Activated CD8-positive, alpha-beta memory T cell treated with anti-CD3 and anti-CD28 coated beads for 1 hour (primary cell): ENCODE measurements at places on chromosomes 12 and 14.

DNA sequence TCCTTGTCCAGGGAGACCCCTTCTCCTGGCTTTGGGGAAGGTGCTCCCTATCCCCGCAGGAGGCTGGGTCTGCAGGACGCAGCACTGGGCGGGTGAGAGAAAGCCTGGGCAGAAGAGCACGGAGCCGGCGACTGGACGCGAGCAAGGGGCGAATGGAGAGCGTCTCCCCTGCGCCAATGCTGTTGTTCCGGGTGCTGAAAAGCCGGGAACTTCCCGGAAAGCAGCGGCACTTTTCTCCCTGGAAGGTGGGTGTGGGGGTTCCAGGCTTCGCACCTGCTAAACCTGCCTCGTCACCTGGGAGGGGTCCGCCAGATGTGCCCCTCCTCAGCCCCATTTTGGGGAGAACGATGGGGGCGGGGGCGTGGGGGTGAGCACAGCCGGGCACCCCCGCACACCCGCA is 417.1 kb upstream of the TMTC1 start:
- DNase-seq, result no peak

GRCh38 chr12:41576925-41577324 is 388.8 kb downstream of the PDZRN4 start:
- no peak for DNase-seq

GRCh38 chr12:56150563-56150962 is 1.8 kb upstream of the MYL6B start:
- no peak for DNase-seq

GRCh38 chr12:108768591-108769500 is 37.5 kb upstream of the CORO1C start:
- DNase-seq, result no peak

- no peak for DNase-seq
These were observed 397.8 kb downstream of the FUT8 start for GRCh38 chr14:65810322-65810721.
